Central memory CD8-positive, alpha-beta T cell (primary cell): ENCODE measurements at places on chromosomes 1 and 21.

GRCh38 chr1:68600049-68600661 is 103.3 kb upstream of the DEPDC1 start:
- no peaks in the 10 kb centered on the region for H3K36me3 ChIP-seq
- DNase-seq, result no peak
- H3K4me1 ChIP-seq, result no peaks in the 10 kb centered on the region

DNA sequence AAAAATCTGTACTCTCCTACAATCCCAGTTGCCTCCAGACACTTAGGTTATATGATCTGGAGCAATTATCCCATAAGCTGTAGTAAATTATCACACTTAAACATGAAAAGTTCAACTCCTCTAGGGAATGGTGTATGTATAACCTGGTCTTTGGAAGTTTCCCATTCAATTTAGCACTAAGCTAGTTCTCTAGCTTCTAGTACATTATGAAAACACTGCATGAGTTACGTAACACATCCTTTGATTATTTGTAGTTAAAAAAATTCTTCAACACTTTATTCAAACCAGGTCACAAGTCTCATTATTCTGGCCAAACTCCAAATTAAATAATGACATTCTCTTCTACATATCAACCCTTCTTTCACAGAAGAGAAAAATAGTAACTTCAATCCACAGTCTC is 827.0 kb upstream of the ADAMTS5 start:
- H3K4me3 ChIP-seq, result no peak overlapping the region
- no peaks in the 10 kb centered on the region for H3K27me3 ChIP-seq
- H3K4me1 ChIP-seq, result no peaks in the 10 kb centered on the region
- no peak for DNase-seq
- no peak overlapping the region for H3K27ac ChIP-seq

- peaks cover 2% of the 10 kb centered on the region for H3K36me3 ChIP-seq
- DNase-seq, result no peak
- peaks cover 48% of the 10 kb centered on the region for H3K27me3 ChIP-seq
- no peaks in the 10 kb centered on the region for H3K4me1 ChIP-seq
- no peak overlapping the region for H3K4me3 ChIP-seq
Observed at GRCh38 chr1:22228505-22228911, 85.6 kb upstream of the WNT4 start.

- no peak overlapping the region for H3K4me3 ChIP-seq
- H3K27me3 ChIP-seq, result no peaks in the 10 kb centered on the region
- DNase-seq, result no peak
- no peak overlapping the region for H3K27ac ChIP-seq
- no peaks in the 10 kb centered on the region for H3K36me3 ChIP-seq
- no peaks in the 10 kb centered on the region for H3K4me1 ChIP-seq
Observed at GRCh38 chr1:177984136-177984525, 14.3 kb upstream of the SEC16B start.
